ENCODE measurements at places on chromosomes 4 and X. TPM values are rescaled to one million over a fixed set of nuclear protein-coding genes. Genes with fewer than 3 reads are reported as not detected.

- DNase-seq: no peak
These were observed 232.2 kb upstream of the SLIT2 start for GRCh38 chr4:20019310-20020015.

GRCh38 chrX:119475389-119476101 lies 7.3 kb downstream of the SLC25A5 start:
- DNase-seq: no peak

GRCh38 chr4:85823295-85823694 lies 348.3 kb downstream of the ARHGAP24 start:
- DNase-seq: no peak

KCTD8 gene
- total RNA-seq: 3.6 TPM

SULT1B1 gene
- 0.14 TPM for total RNA-seq

ADH1B gene
- total RNA-seq: 1.0 TPM

PPP4R3C gene
- total RNA-seq: not detected

Data from WTC11 (cell line).